ENCODE measurements at places on chromosomes 4 and X.

DNA sequence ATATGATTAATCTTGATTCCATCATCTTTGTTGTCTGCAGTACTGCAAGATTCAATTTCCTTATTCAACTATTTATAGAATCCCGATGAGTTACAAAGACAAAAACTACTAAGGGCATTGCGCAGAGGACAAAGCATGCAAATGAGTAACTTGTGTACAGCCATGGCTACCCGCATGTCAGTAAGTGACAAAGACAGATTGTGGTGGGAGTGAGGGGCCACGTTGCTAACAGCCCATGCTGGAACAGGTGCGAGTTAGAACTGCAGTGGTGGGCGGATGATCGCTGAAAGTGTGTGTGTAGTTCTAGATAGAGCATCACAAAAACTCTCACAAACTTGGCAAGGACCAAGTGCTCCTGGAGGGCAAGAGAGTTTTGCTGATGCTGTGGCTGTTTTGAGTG lies 49.5 kb downstream of the ACOX3 start:
- DNase-seq = no peak

DNA sequence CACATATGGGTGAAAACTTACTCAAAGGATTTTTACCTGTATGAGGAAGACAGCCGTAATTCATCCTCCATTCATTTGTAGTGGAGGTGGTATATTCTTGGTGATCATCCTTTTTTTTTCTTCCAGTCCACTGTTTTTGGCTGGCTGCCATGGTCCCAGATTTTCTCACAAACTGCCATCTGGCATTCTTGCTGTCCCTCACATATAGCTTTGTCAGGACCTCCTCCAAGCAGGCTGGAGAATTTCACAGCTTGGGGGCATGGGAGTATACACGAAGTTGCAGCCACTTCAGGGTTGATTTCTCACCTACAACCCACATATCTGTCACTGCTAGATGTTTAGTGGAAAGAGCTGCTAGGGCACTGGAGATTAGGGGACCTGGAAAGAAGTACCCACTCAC lies 401.0 kb downstream of the IL1RAPL1 start:
- DNase-seq = no peak

- no peak for DNase-seq
Observed at GRCh38 chr4:139528377-139529005, 27.5 kb downstream of the SETD7 start.

- no peak for DNase-seq
Observed at GRCh38 chr4:175339100-175339707, 421.0 kb downstream of the ADAM29 start.

- no peak for DNase-seq
Observed at GRCh38 chr4:174209341-174209740, 74.1 kb downstream of the FBXO8 start.

- DNase-seq = no peak
Observed at GRCh38 chr4:76074993-76075600, 588 bp downstream of the ART3 start.

GRCh38 chr4:6916069-6916586 lies 6.5 kb downstream of the TBC1D14 start:
- no peak for DNase-seq

- peak; percentile 54 for DNase-seq
Observed at GRCh38 chr4:94412658-94413038, 39.1 kb upstream of the PDLIM5 start.

DNA sequence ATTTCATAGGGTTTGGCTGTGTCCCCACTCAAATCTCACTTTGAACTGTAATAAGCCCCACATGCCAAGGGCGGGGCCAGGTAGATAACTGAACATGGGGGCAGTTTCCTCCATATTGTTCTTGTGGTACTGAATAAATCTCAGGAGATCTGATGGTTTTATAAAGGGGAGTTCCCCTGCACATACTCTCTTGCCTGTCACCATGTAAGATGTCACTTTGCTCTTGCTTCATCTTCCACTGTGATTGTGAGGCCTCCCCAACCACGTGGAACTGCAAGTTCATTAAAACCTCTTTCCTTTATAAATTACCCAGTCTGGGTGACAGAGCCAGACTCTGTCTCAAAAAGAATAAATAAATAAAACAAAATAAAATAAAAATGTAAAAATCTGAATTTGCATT lies 95.9 kb downstream of the PDS5A start:
- no peak for DNase-seq

DNA sequence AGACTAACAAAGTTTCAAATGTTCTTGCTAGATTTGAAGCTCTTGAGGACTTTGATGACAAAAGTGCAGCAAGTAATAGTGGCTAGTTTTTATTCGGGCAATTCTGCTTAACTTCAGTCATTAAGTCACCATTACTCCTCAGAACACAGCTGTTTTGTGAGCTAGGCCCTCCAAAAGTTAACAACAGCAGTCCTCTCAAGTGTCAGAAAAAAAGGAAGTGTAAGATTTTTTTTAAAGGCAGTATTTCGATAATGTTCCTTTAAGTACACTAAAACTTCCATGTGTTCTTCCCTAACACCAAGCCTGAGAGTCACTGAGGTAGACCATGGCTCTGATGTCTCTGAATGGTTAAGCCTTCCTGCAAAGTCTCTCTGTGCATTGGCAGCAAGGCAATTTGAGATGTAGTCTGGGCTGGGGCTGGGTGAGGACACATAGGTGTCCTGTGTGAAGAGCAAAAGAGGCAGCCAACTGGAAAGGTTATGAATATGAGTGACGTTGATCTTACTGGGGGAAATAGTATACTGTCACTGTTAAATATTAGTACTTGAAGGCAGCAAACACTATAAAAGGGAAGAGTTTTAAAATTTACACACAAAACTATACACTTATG lies 174.0 kb upstream of the MAP3K15 start:
- DNase-seq = no peak

DNA sequence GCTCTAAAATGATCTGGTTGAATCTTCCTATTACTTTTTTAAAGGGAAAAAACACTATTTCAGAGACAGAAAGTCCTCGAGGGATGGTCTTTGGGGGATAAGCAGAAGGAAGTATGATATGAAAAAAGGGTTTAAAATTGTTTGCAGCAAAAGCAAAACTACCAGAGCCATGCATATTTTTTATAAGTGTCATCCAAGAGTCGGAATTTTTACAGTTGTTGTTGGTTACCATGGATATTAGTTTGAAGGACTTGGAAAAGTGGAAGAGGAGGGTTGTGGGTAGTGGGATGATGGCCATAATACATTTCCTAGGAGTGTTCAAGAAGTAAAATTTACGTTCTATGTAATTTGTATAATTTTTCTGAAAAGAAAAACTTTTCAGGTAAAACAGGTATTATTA lies 134.4 kb downstream of the PCDH7 start:
- no peak for DNase-seq

DNA sequence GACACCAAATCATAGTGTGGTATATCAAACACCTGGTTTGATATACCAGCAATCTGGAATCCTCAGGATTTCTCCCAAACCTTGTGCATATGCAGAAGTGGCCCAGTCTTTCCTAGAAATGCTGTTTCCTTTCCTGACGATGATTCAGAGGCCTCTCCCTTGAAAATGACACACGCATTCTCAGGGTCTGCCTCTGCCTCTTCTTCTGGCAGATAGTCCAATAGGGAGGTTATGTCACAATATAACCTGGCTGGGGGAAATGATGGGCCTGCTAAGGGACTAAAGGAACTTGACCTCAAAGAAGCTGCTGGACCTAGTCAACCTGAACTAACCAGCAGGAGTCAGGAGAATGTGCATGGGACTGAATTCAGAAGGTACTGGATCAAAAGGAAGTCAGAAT lies 435.2 kb downstream of the IDS start:
- no peak for DNase-seq

- peak; percentile 73 for DNase-seq
Observed at GRCh38 chrX:151970661-151971060, 3.8 kb downstream of the GABRE start.

DNA sequence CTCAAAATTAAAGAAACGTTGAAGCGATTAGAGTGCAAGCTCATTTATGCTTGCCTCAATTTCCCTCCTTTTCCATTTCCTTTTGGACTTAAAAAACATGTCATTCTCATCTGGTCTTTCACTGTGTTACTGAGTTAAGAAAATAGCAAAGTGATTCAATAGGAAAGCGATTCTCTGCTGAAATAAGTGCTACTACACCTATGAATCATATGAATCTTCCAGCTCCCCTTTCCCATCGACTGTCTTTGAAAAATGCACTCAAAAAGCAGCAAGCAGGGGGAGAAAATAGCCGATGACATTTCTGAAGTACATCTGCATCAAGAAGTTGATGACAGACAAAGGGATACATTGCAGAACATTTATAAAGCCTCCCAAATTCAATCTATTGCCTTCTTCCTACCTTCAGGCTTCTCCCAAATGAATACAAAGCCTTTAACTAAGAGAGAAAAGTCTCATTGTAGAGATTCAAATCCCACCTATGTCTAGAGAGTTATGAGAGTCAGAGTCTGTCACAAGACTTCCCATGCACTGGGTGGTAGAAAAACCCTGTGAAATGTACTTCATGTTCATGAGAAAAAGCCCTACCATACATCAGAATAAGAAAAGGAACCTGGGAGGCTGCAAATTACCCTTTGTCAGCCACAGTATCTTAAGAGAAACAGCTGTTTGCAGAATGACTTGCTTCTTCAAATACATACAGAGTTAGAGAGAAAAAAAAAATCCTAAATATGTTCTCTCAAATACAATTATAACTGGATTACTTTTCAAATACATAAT lies 78.9 kb downstream of the MBNL3 start:
- DNase-seq = no peak

GRCh38 chr4:158492391-158492790 lies 29.3 kb upstream of the RXFP1 start:
- no peak for DNase-seq

DNA sequence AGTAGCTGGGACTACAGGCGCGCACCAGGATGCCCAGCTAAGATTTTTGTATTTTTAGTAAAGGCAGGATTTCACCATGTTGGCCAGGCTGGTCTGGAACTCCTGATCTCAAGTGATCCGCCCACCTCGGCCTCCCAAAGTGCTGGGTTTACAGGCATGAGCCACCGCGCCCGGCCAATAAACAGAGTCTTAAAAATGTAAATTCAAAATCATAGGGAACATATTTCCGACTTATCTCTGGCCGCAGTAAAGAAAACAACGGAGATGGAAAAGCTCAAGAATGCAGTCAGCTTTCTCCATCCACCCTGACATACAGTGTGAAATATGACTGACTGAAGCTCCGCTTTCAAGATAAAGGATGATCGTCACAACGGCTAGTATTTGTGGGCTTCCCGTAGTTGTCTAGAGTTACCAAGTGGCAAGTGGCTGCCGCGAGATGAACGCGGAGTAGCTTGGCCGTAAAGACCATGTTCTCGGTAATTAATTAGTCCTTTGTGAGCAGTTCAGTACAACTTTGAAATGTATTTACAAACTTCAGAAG lies 495.1 kb upstream of the FAT1 start:
- DNase-seq = no peak

GRCh38 chr4:157885811-157886210 lies 287.0 kb downstream of the GASK1B start:
- no peak for DNase-seq

DNA sequence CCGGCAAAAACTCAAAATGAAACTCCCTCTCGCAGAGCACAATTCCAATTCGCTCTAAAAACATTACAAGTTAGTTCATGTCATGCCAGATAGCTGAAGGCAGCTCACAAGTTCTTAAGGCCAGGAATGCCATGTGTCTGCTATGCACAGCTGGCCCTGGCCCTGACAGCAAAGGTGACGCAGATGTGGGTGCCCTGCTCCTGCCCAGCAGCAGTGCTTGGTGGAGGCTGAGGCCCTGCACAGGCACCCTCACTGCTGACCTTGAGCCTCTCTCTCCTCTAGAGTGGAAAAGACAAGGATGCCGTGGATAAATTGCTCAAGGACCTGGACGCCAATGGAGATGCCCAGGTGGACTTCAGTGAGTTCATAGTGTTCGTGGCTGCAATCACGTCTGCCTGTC lies 2.9 kb downstream of the S100P start:
- DNase-seq = no peak

DNA sequence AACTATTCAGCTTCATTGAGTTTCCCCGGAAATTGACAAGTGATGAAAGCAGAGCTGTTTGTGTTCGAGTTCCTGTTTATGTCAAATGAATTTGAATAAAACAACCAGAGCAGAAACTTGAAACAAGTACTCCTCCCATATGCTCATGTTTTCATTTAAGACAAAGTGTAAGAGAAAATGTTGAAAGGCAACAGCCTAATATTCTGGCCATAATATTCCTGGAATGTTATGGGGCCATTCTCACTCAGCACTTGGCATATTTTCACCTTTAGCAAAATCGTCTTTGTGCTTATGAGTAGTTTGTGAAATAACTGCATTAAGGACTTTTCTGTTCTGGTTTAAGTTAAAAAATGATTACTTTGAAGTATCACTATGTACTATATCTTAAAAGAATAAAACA lies 276.0 kb upstream of the FAT1 start:
- DNase-seq = no peak

GRCh38 chr4:186691396-186691795 lies 32.3 kb downstream of the FAT1 start:
- DNase-seq = no peak

GRCh38 chr4:4831825-4832224 lies 27.6 kb upstream of the MSX1 start:
- no peak for DNase-seq

DNA sequence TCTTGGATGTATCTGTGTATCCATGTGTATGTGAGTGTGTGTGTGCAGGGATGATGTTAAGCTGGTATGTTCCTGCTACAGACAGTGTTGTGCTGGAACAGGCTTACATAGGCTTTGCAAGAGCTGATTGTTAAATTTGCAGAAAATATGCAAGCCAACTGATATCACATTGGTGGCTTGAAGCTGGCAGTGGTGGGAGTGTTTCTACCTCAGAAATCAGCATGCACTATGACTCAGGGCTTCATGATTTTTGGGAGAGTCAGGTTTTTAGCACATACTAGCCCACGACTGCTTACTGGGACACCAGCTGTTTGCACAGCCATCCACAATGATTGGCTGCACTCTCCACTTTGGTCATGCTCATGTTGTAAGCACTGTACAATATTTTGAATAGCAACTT lies 261.8 kb downstream of the DHX15 start:
- no peak for DNase-seq

- DNase-seq = no peak
Observed at GRCh38 chrX:112734290-112734689, 54.6 kb upstream of the LHFPL1 start.

DNA sequence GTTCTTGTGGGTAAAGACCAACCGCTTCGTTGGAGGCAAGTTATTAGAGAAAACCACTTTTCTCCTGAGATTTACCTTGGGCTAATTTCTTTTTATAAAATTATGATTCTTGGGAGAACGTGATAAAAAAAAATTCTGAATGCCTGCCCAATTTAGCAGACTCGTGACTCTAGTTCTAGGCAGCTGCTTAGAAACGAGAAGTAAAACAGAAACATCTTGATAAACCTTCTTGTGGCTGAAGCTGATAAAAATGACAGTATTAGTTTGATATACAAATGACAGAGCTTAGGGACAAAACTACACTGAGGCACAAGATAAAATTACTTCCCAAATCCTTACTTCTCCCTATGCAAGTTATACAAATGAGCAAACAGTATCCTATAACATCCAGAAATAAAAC lies 458.9 kb upstream of the TEX13C start:
- DNase-seq = no peak

DNA sequence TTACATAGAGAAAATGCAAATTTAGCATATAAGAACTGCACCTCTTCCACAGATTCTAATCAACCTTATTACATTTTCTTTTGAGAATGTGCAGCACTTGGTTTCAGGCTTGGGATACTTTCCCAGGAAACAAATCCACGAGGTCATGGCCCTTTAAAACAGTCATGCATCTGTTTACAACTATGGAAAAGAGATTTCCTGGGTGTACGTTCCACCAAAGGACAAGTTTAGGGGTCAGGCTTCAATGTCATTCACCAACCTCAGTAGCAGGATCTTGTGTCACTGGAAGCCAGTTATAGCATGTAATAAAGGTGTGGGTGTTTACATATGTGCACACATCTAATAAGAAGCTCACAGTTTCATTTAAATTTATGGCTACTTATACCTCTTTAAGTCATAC lies 30.7 kb downstream of the EREG start:
- no peak for DNase-seq
